ENCODE measurements at places on chromosomes 1 and 21.

- no peak for DNase-seq
Observed at GRCh38 chr1:198657550-198658064, 18.8 kb downstream of the PTPRC start.

DNA sequence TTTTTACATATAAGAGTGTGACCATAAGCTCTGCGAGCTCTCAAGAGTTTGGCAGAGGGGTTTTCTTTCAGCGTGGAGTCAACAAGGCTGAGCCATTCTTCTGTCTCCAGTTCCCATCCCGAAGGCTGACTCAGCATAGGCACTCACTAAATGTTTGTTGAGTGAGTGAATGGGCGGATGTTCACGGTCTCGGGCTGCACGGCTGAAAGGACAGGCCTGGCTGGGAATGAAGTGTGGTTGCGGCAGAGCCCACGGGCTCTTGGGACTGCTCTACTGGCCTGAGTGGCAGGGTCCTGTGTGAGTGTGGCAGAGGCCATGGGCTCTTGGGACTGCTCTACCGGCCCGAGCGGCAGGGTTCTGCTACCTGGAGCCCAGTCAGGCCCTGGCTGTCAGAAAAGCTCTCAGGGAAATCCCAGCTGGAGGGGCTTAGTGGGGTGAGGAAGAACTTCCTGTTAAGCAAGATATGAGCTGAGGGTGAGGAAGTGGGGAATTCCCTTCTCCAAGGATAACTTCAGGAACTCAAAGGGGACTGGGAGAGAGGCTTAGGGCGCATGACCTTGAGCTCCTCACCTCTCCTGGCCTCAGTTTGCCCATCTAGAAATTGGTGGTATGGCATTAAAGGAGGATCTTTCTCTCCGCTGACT, 56.6 kb upstream of the C1orf174 start:
- DNase-seq: no peak

GRCh38 chr21:44496564-44497550, 41.5 kb downstream of the LRRC3 start:
- DNase-seq: no peak

- DNase-seq: no peak
Observed at GRCh38 chr1:214215583-214215982, 65.4 kb upstream of the SMYD2 start.

DNA sequence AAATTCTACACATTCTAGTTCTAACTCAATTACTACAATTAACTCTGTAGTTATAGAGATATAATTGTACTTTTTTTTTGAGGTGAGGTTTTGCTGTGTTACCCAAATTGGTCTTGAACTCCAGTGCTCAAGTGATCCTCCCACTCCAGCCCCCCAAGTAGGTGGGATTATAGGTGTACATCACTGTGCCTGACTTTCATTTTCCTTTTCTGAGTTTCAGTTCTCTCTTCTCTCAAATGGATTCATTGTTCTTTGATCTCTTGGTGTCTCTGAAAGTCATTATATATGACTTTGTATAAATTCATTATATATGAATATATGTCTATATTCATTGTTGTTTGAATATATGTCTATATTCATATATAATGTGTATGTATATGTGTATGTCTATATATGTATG, 74.0 kb upstream of the GALNT2 start:
- DNase-seq: no peak

- no peak for DNase-seq
Observed at GRCh38 chr21:43994646-43995045, 17.5 kb upstream of the TRAPPC10 start.

DNA sequence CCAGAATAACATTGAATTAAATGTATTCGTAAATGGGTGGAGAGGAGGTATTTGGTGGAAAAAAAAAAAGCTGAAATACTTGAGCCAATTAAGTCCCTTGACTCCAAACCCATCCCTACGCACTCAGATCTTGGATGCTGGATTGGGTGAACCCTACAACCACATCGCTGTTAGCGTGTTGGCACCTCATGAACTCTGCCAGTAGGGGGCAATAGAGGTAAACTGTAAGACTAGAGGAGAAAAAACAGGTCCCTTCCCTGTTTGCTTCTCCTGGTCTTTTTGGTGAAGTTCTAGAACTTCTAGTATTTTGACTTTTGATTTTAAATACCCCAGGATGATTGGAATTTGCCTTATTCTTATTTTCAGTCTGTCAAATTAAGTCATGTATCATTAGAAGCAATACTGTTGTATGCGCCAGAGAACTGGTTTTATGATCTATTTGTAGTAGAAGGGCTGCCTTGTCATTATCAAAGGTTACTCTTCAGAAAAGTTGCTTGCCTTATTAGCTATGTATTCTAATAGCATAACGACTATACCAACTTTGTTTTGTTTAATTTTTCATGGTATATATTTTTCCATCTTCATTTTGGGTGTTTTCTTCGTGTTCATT, 1.9 kb upstream of the OR13G1 start:
- DNase-seq: peak; percentile 29

- no peak for DNase-seq
Observed at GRCh38 chr1:57887964-57888491, 464.2 kb upstream of the DAB1 start.

GRCh38 chr1:58524353-58524945, 22.1 kb downstream of the OMA1 start:
- no peak for DNase-seq

DNA sequence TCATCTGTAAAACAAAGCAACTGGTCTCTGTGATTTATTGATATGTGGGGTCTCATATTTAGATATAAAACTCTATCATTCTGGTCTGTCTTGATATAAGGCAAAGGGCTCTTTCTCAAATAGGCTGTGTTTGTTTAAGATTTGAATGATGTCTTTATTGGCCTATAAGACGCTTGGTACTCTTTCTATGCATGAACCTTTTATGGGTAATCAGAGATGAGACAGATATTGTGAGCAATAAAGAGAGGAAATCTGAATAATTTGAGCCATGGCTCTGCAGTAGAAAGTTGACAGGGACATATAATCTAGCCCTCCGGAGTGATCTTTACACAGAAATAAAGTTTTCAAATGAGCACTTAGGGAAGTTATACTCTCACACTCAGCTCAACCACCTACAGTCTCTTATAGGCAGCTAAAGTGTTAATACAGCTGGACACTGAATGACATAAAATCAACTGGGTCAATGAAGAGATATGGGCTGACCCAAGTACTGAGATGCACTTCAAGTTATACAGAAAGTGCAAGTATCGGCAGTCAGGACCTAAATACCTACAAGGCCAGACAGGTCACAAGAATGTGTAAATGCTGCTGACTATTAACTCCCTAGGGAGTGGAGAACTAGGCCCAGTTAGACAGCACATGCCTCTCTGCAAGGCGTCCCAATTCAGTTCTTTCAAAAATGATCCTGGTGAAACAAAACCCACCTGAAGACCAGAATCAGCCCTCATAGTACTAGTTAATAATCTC, 111.0 kb downstream of the PTPN14 start:
- no peak for DNase-seq

GRCh38 chr1:191895462-191896058, 262.7 kb upstream of the RGS18 start:
- DNase-seq: no peak

DNA sequence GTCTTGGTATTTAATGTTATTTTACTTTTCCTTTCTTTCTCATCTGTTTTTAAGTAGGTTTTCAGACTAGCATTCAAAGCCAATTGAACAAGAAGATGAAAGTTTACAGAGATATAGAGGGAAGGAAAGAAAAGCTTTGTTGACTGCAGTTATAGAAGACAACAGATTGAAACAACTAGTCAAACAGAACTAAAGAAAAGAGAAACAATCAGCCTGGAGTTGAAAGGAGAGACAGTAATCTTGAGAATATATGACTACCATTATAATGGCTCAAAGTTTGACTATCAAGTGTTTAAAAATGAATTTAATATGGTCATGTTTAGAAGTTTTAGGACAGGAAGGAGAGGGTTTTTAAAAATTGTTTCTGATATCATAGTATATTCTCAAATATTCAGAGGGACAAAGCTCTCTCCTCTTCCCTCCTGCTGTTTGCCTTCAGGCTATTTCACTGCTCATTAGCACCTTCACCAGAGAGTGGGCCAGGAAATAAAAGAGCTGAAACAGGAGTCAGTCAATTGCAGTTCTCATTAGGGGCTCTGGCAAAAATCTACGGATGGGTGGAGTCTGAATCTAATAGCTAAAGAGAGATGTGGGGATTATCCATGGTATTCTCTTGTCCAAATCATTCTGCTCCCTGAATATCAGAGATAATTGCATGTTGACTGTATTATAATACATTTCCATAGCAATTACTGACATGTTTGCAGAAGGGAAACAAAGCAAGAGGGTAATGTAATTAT, 577.8 kb downstream of the BRINP3 start:
- no peak for DNase-seq

GRCh38 chr1:238191170-238191569, 300.4 kb upstream of the ZP4 start:
- no peak for DNase-seq

GRCh38 chr1:7261490-7261889, 476.2 kb downstream of the CAMTA1 start:
- no peak for DNase-seq

- no peak for DNase-seq
Observed at GRCh38 chr1:43329995-43330751, 7.4 kb upstream of the MPL start.

DNA sequence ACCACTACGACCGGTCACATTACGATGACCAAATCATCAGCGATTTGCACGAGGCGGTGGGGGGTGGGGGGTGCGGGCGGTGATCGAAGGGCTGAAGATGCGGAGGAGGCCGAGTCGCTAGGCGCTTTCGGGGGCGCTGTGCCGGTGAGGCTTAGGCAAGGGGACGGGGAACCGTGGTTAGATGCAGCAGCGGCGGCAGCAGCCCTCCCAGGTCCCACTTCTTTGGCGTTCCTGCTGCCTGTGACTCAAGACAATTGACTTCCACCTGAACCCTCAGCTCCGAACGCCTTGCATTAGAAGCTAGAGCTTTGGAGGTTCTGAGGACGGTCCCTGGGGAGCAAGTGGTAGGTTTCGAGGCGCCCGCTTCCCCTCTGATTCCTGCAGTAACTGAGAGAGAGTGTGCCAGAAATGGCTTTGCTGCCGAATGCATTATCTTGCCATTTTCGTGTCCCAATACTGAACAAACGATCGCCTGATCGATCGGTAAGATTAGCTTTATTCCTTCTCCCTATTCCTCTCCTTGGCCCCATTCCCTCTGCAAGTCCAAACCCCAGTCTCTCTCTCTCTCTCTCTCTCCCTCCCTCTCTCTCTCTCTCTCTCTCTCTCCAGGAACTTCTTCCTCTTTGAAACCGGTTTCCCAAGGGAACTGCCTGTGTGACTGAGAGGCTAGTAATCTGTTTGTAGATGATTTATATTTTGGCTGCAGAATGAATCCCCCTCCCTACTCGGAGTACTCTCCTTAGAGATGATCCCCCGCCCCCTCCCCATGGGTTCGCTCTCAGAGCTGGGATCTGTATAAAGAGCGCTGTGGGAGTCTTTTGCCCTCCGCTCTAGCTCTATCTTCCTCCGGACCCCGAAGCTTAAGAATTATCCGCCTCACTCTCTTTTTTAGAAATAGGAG, 735 bp upstream of the BRINP3 start:
- DNase-seq: no peak

- DNase-seq: no peak
Observed at GRCh38 chr1:9314111-9314510, 21.4 kb downstream of the SPSB1 start.

- DNase-seq: no peak
Observed at GRCh38 chr1:172637522-172637921, 21.4 kb upstream of the FASLG start.

DNA sequence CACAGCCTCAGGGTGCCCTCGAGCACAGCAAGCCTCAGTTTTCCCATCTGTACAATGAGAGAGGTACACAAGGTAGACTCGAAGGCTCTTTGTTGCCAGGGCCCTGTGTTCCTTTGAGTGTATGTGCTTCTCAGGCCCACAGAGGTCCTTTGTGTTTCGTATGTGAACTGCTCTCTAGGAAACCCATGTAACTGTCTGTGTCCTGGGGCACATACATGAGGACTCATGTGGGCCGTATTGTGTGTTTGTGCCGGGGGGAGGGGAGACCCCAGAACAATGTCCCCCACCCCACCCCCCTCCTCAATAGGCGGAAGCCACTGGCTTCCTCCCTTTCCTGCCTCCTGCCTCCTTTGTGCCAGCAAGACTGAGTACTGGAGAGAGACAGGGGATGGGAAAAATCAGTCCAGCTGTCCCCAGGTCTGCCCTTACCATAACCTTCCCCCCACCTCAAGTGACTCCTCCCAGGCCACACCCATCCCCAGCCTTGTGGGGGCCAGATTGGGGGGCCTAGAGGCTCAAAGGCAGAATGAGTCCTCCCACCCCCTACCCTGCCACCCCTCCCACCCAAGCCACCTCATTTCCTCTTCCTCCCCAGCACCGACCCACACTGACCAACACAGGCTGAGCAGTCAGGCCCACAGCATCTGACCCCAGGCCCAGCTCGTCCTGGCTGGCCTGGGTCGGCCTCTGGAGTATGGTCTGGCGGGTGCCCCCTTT, at the start of gene TIE1:
Gene TIE1 (plus strand): TSS at position 605 of the 717 bp plus-strand sequence. CDS start 90 bp downstream, at position 695.
- DNase-seq: no peak

DNA sequence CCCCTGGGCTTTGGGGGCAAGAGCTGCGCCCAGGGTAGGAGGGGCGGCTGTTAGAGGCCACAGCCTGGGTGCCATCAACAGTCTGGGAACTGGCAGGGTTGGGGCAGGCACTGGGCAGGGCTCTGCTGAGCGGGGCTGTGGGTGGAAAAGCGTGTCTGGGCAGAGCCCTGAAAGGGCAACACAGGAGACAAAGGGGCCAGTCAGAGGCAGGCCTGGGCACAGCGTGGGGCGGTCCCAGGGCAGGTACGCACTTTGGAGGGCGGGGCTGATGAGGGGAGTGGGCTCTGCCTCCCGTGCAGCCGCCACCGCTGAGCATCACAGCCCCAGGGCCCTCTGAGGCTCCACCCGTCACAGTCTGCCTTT, 13.9 kb downstream of the CELSR2 start:
- no peak for DNase-seq

GRCh38 chr1:171014880-171015279, 75.8 kb upstream of the FMO3 start:
- no peak for DNase-seq

DNA sequence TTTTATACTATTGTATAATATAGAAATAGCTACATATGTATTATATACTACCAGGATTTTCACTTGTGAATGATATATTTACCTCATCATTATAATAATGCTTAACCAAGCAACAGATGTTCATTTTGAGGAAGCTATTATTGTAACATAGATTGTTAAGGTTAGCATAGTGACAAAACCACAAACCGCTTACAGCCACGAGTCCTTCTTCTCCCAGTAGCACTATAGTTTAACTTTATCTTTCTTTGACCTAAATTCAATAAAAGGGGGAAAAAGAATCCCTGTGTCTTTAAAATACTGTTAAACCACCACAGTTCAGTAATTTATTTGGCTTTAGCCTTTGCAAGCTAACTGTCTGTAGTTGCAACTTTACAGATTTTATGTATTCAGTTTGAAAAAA, 1039.4 kb upstream of the B3GALT2 start:
- peak; percentile 31 for DNase-seq

- DNase-seq: no peak
Observed at GRCh38 chr1:89277725-89278124, 5.1 kb upstream of the GBP5 start.

- DNase-seq: no peak
Observed at GRCh38 chr1:64983110-64983509, 16.8 kb upstream of the JAK1 start.

GRCh38 chr1:96482616-96483015, 239.0 kb upstream of the PTBP2 start:
- no peak for DNase-seq

Data from T-helper 2 cell (primary cell).